ENCODE measurements at places on chromosomes 12 and 14. TPM values are rescaled to one million over a fixed set of nuclear protein-coding genes. Genes with fewer than 3 reads are reported as not detected.
A peak's percentile ranks its signal among the peaks of the same experiment; 100 is the strongest.

GRCh38 chr14:21498540-21499526 lies 12.3 kb downstream of the METTL3 start:
- peak; percentile 40 for DNase-seq

DNA sequence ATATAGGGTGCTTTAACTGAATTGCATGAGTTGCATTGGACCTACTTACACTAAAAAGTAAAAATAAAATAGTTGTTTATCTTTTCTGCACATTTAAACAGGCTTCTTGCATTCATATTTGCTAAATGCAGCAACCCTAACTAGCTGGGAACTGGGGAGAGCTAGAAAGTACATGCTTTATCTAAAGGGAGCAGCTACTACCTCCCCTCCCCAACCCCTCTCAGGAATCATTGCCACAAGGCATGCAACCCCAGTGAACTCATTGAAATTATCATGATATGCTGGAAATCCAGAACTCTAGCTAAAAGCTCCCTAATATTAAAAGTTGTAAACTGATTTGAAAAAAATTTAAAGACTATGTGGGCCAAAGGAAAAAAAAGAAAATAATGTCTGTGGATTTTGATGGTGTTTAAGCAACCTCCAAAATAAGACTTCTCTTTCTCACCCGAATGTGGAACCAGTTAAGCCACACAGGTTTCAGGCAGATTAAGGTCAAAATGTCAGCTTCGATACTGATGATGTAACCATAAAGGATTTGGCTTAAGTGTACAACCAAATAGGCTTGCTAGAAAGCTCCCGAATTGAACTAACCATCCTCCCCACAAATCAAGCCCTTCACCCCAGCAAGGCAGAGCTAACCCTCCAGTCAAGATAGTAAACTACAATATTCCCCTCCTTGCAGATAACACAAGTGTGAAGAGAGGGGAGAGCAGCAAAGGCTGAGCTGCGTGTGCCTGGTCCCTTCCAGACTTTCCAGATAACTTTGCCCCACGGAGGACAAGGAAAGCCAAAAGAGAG lies 13.8 kb upstream of the POC1B start:
- DNase-seq: no peak

DNA sequence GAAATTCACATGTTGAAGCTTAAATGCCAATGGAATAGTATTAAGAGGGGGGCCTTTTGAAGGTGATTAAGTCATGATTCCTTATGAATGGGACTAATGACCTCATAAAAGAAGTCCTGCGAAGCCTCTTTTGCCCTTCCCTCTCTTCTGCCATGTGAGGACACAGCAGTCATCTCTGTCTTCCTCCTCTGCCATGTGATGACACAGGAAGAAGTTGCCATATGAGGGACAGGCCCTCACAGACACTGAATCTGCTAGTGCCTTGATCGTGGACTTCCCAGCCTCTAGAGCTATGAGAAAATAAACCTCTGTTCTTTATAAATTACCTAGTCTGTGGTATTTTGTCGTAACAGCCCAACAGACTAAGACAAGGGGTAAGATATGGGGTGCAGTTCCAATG lies 100.7 kb downstream of the VCPKMT start:
- DNase-seq: no peak

The CCDC38 gene
- not detected for total RNA-seq

- no peak for DNase-seq
These were observed 142.3 kb downstream of the PCNX1 start for GRCh38 chr14:71049435-71050133.

- no peak for DNase-seq
These were observed 2.0 kb downstream of the CCDC198 start for GRCh38 chr14:57491640-57492039.

- DNase-seq: peak; percentile 89
These were observed 18.5 kb downstream of the NCOR2 start for GRCh38 chr12:124548854-124549378.

The TMEM253 gene
- 0.13 TPM for total RNA-seq

- DNase-seq: peak; percentile 79
These were observed 262.7 kb downstream of the ATP23 start for GRCh38 chr12:58204071-58204470.

DNA sequence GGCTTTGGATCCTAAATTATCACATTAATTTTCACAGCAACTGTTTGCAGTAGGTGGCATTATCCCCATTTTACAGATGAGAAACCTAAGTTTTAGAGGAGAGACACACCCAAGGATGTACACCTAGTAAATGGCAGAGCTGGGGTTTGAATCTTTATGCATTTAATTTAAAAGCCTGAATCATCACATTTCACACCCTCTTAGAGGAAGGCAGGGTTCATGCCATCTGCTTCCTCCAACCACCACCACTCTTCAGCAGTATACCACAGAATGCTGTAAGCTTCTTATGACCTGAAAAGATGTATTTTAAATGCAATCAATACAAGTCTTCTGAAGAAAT lies 90.3 kb downstream of the CRADD start:
- no peak for DNase-seq

DNA sequence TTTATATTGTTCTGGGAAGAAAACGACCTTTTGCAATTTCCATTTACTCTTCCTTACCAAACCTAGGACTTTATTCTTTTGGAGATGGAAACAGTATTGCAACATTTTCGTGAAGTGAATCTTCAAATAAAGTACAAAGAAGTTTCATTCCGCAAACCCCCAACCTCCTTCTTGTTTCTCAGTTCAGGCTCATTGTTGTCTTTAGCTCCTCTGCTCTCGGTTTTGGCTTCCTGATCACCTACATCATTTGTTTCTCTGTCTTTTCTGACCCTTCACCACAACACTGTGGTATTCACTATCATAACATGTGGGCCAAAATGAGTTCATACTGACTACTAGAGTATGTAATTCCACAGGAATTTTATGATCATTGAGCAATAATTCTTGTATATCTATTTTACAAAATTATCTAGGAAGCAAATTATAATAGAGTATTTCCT lies 266.8 kb downstream of the ADAMTS20 start:
- DNase-seq: peak; percentile 7

DNA sequence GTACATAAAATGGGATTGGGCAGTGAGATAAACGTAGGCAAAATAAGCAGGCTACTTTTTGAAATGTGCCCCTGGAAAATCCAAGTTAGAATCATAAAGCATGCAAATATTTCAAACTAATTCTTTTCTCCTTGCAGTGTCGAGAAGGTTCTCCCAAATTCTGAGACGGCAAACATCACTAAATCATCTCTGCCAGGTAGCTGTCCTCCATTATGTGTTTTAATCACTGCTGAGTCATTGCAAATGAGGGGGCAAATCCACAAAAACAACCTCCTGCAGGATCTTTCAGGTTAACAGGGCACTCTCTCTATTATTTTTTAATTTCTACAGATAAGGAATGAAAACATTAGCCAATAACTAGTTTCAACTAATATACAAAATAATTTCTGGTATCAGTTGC lies 63.2 kb upstream of the RIC8B start:
- no peak for DNase-seq

The CCDC60 gene
- total RNA-seq: not detected

- no peak for DNase-seq
These were observed 18.5 kb downstream of the BDKRB1 start for GRCh38 chr14:96274543-96274942.

The TAS2R50 gene
- total RNA-seq: 1.2 TPM

The OTOGL gene
- 0.26 TPM for total RNA-seq

GRCh38 chr12:82625523-82625922 lies 61.2 kb upstream of the TMTC2 start:
- DNase-seq: no peak

The A2M gene
- total RNA-seq: 24.3 TPM

- DNase-seq: no peak
These were observed 253.4 kb upstream of the KITLG start for GRCh38 chr12:88833641-88834116.

DNA sequence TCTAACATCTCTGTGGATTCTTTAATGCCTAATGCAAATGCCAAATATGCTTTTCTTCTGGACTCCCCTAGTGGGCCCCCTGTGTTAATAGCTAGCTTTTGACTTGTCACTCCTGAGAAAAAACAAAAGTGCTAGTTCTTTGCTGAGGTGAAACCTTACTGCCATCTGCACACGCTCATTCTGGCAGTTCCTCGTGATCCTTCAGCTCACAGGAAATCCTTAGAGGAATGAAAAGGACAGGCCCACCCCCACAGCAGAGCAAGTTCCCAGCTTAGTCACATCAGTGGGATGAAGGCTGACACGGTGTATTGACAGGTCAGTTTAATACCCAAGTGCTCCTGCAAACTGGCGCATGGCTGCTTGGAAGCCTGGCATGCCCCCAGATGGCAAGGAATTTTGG lies 165.1 kb upstream of the ATP2B1 start:
- peak; percentile 61 for DNase-seq

The JPH4 gene
- 0.13 TPM for total RNA-seq

The TOMM20L gene
- not detected for total RNA-seq

The ADCY4 gene
- total RNA-seq: 51.2 TPM

DNA sequence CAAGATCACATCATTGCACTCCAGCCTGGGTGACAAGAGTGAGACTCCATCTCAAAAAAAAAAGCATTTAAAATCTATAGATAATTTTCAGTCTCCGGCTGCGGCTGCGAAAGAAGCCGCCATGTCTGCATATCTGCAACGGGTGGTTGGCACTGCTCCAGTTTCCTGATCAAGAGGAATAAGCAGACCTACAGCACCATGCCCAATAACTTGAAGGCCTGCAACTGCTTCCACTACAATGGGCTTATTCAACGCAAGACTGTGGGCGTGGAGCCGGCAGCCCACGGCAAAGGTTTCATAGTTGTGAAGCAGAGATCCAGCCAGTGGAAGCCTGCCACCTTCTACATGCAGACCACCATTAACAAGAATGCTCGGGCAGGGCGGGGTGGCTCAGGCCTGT lies 30.6 kb upstream of the EID3 start:
- DNase-seq: no peak

GRCh38 chr14:61439779-61440418 lies 118.5 kb downstream of the PRKCH start:
- DNase-seq: no peak

DNA sequence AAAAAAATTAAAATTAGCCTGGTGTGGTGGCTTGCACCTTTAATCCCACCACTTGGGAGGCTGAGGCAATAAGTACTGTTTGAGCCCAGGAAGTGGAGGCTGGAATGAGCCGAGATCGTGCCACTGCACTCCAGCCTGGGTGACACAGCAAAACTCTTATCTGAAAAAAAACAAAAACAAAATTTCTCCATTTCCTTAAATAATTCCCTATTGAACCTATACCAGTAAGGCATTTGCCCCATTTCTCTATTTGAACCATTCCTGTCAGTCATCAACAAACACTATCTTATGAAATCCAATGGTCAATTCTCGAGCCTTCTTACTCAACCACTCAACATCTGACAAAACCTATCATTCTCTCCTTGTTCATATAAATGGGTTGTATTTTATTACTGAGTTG lies 14.7 kb downstream of the SLC2A14 start:
- DNase-seq: no peak

- DNase-seq: no peak
These were observed 64.8 kb upstream of the CMKLR1 start for GRCh38 chr12:108403952-108404351.

The PRIMA1 gene
- total RNA-seq: not detected

GRCh38 chr12:57237932-57238853 lies 8.7 kb downstream of the SHMT2 start:
- no peak for DNase-seq

- no peak for DNase-seq
These were observed 42.1 kb upstream of the FAM222A start for GRCh38 chr12:109671502-109671901.

DNA sequence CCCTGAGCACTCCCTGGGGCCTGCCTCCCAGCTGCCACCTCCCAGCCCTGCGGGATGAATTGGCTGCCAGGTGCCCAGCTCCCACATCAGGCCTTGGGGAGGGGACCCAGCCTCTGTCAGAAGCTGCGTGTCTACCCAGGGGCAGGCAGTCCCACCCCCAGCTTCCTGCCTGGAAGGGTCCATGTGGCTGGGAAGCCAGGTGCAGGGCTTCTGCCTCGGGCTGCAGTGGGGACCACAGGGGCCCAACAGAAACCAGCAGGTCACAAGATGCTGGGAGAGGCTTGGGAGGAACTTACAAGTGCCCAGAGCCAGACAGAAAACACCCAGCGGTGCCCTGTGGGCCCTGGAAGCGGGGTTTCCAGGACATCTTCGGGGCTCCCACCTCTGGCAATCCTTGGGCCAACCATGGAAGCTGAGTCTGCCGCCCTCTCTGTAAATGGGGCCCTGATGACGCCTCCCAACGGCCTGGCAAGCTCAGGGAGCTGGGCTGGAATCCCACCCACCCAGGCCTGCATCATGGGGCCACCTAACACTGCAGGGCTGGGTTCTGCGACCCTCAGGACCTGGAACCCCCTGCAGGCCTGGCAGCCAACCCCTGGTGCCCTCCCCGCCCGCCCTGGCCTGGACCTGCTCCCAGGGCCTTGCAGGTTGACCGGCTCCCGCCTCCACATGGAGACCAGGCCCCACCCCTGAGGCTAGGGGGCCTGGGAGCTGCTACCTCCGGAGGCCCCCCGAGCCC lies 36.6 kb downstream of the CCNK start:
- no peak for DNase-seq

The LRRC43 gene
- 1.5 TPM for total RNA-seq

DNA sequence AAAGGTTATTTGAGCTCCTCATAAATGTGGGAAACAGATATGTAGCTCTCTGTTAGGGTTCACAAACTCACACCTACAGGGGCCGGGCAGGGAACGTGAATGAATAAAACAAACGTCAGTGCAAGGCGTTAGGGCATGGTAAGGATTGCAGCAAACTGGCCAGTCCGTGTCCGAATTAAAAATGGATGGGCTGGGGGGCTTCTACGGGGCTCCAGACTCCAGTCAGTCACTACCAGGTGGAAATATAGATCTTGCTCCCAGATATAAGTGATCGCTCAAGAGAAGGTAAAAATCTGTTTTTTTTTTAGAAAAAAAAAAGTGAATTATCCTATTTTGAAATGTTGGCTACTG lies 333.1 kb downstream of the MED13L start:
- DNase-seq: no peak

- DNase-seq: no peak
These were observed 50.8 kb upstream of the PTCSC3 start for GRCh38 chr14:36227344-36227743.

The DTD2 gene
- 20.6 TPM for total RNA-seq

The NINJ2 gene
- 2.4 TPM for total RNA-seq

GRCh38 chr14:100962494-100962893 lies 59.0 kb upstream of the RTL1 start:
- no peak for DNase-seq

DNA sequence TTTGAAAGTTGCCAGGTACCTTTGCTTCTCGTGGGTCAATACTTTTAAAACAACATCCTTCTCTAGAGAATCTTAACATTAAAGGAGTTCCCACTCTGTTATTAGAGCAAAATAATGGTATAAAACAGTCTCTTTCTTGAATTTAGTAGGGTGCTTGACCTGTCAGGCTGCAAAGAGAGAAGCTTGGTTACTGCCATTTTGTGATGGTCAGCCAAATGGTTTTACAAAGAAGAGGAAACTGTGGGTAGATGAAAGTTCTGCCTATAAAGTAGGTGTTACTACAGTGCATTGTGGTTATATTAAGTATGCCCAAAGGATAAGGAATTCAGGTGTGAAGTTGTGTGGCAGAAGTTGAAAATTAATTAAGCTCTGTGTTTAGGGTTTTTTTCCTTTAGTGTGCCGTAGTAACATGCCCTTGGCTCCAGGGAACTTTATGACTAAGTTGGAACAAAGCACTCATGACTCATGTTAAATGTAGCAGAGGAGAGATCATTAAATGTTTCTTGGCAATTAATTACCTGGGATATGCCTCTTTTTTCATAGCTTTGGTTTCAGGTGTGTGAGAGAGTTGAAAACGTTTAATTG lies 354.0 kb upstream of the KITLG start:
- DNase-seq: no peak

The PA2G4 gene
- total RNA-seq: 91.8 TPM
